ENCODE measurements at places on chromosomes 4 and X.

DNA sequence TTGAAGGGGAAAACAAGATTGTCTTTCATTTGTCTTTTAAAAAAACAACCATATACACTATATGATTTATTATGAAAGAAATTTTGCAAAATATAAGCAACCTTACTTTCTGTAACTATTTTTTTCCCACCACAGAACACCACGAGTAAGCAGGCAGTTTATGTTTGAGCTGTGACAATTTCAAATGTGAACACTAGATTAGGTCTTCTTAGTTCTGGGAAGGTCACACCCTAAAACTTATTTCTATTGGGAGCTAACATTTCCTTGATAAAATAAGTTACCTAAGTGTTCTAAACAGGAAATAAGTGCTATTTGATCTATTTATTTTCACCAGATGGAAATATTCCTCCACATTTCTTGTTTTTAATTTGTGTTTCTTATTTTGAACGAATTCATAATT, 50.6 kb downstream of the PCDH7 start:
- DNase-seq, result no peak

- no peak for DNase-seq
Measured at GRCh38 chrX:130097507-130098209, 12.6 kb downstream of the ELF4 start.

DNA sequence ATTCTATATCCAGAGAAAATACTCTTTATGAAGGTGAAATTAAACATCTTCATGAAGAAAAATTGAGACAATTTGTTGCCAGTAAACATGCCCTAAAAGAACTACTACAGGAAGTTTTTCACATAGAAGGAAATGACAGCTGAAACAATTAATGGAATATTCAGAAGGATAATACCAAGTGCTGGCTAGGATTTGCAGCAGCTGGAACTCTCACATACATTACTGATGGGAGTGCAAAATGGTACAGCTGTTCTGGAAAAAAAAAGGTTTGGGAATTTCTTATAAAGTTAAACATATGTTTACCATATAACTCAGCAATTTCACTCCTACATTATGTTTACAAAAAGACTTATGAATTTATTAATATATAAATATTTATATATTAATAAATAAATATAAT, 193.2 kb upstream of the FAT4 start:
- DNase-seq, result no peak

- peak; percentile 37 for DNase-seq
Measured at GRCh38 chr4:2859514-2859913, 15.9 kb downstream of the ADD1 start.

DNA sequence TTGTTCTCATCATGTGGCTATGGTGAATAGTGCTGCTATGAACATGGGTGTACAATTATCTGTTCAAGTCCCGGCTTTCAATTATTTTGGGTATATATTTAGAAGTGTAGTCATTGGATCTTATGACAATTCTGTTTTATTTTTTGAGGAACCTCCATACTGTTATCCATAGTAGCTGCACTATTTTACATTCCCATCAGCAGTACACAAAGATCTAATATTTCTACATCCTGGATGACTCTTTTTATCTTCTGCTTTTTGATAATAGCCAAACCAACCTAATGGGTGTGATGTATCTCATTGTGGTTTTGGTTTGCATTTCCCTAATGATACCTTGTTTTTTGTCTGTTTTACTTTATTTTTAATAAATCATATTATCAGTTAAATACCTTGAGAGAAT, 12.9 kb upstream of the IL13RA1 start:
- DNase-seq, result peak; percentile 46

DNA sequence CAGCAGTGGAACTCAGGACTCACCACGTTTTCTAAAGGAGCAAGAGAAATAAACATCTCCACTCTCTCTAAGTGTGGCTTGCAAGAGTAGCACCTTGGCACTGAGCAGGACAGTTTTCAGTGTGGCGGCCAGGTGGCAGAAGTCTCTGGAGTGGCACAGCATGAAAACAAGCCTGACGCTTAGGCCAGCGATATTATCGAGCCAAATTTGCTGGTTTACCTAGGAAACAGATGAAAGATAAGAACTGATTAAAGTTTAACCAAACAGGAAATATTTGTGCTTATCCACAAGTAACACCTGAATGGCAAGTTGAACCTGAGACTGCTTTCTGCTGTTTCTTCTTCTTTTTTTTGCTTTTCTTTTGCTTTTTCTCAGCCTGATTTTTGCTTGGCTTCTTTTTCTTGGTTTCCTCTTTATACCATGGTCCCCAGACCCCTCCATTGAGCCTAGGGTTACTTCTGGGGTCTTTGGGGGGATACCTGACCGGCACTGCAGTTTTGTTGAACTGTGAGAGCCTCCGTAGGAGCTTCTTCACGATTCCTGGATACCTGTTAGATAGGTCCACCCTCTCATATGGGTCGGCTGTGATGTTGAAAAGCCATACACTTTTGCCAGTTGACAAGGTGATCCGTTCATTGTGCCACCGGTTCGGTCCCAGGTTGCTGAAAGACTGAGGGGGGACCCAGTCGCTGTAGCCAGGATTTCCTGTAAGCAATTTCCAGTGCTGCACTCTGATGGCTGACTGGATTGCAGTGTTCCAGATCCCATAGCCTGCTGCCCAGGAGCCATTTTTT, 77.3 kb downstream of the ARSJ start:
- no peak for DNase-seq

DNA sequence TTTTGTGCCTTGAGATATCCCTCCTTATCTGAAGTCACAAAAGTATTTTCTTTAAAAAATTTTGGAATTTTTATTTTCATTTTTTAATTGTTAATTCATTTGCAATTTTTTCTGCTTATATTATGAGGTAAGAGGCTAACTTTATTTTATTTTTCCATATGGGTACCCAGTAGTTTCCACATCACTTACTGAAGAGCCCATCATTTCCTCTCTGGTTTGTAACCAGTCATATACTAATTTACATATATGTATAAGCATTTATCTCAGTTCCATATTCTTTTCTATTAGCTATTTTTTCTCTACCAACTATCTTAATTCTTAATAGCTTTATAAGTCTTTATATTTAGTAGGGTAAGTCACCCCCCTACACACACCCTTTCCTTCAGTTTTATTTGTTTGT, 27.0 kb downstream of the MGARP start:
- DNase-seq, result no peak

DNA sequence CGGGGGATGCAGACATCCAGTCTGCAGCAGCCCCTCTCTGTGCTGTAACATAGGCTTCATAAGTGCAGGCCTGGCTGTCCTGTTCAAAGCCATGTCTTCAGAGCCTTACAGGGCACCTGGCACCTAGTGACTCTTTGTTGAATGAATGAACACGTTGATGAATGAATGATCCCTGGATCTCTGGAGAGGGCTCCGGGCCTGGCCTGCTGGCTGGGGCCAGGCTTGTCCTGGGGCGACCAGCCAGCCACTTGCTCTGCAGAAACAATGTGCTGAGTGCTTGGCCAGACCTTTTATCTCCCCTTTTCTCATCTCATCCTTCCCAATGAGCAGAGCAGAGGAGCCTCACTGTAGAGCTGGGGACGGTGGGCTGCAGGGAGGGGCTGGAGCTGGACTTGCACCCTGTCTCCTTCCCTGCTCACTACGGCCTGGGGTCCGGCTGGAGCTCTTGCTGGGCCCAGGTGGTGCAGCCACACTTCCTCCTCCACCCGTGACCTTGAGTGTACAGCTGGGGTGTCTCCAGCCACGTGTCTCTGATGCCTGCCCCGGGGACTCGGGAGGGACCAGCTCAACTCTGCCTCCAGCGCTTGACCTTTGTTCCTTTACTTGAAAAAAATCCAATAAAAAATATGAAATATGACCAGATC, 77.9 kb downstream of the PSAPL1 start:
- no peak for DNase-seq

DNA sequence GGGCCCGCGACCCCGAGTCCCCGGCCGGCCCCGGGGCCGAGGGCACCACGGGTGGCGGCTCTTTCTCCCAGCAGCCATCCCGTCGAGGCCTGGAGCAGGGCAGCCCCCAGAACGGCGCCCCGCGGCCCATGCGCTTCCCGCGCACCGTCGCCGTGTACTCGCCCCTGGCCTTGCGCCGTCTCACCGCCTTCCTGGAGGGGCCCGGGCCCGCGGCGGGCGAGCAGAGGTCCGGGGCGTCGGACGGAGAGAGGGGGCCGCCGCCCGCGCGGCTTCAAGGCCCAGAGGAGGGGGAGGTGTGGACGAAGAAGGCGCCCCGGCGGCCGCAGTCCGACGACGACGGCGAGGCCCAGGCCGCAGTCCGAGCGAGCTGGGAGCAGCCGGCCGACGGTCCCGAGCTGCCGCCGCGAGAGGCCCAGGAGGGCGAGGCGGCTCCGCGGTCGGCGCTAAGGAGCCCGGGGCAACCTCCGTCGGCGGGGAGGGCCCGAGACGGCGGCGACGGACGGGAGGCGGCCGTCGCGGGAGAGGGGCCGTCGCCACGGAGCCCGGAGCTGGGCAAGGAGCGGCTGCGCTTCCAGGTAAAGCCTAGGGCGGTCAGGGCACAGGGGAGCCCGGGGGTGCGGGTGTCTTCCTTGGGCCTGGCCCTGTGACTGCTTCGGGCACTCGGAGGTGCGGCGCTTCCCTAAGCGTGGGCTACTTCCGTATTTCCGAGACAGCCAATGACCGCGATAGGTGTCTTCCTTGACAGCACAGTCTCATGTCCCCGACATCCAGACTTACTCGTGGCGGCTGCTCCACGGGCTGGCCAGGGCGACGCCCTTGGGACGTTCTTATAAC, 845 bp downstream of the ZAR1 start:
- no peak for DNase-seq

GRCh38 chrX:6386837-6387236, 148.1 kb downstream of the VCX3A start:
- no peak for DNase-seq

GRCh38 chr4:157358439-157358838, 137.9 kb downstream of the GRIA2 start:
- no peak for DNase-seq

DNA sequence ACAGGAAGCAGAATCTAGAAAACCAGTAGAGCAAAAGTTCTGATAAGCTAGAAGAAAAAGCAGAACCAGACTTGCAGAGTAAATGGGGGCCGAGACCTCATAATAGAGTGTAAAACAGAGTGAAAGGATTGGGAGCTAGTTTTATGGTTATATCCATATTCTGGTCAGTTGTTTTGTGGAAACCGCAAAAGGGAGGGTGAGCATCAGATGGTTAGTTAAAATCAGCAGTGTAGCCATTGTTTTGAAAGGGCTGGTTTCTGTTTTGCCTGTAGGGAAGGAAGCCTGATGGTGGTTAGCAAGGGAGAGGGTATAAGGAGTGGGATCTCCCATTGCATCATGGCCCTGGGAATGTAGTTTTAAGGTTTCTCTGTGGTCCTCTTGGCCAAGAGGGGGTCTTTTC, 17.2 kb upstream of the CCNI start:
- DNase-seq, result peak; percentile 40

DNA sequence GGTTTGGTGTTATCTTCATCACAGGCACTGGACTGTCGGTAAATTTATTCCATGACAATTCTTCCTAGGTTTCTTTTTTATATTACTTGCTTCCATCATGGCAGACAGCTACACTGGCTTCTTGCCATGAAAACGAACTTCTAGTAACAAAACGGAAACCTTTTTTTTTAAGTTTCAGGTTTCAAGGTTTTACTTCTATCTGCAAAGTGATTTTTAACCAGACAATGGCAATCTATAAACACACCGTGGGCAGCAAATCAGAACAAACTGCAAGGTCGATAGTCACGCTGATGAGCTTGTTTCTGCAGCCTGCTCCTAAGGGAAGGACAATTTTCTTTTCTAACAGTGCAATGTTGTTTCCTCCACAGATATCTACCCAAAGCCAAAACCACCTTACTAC, 29.9 kb downstream of the XG start:
- no peak for DNase-seq

- peak; percentile 87 for DNase-seq
Measured at GRCh38 chr4:40587826-40588225, 41.8 kb downstream of the RBM47 start.

GRCh38 chr4:152363086-152363485, 172.8 kb downstream of the FBXW7 start:
- peak; percentile 13 for DNase-seq

DNA sequence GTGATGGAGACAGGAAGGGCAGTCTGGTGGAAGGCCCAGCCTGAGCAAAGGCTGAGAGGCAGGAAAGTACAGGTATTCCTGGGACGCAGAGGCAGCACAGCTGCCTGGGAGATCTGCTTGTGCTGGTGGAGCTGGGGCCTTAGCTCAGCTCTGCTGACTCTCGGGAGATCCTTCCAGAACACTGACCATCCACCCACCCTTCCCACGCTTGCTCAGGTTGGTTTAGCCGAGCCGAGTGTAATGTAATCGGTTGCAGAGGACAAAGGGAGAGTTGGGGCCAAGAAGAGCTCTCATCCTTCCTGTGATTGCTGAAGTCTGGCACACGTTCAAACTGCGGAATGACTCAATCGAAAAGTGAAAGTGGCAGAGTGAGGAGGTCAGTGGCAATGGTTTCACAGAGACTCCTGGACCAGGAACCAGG, 43.1 kb upstream of the GPR78 start:
- DNase-seq, result peak; percentile 63

DNA sequence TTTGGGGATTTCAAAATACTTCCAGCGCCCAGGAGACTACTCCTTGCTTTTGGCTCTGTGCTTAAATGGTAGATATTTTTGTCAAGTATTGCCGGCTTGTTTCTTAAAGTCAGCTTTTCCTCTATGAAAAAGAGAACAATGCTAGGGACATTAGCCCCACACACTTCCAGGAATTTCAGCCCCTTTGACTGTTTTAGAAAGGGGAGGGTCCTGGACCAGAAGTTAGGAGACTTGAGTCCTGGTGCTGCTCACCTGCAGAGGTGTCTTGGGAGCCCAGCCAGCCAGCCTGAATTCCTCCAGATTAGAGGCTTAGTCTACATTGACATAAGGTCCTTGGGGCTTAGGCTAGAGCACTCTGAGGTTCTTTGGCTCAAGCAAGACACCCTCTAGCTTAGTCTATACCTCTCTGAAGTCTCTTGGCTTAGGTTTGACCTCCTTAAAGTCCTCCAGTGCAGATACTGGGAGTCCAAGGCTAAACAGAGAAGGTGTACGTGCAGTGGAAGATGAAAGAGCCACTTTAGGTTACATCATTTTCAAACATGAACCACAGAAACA, 1.6 kb upstream of the SETD7 start:
- DNase-seq, result no peak

- DNase-seq, result no peak
Measured at GRCh38 chr4:89942811-89943210, 48.2 kb downstream of the MMRN1 start.

GRCh38 chrX:21993265-21993664, 38.9 kb upstream of the PHEX start:
- peak; percentile 67 for DNase-seq

DNA sequence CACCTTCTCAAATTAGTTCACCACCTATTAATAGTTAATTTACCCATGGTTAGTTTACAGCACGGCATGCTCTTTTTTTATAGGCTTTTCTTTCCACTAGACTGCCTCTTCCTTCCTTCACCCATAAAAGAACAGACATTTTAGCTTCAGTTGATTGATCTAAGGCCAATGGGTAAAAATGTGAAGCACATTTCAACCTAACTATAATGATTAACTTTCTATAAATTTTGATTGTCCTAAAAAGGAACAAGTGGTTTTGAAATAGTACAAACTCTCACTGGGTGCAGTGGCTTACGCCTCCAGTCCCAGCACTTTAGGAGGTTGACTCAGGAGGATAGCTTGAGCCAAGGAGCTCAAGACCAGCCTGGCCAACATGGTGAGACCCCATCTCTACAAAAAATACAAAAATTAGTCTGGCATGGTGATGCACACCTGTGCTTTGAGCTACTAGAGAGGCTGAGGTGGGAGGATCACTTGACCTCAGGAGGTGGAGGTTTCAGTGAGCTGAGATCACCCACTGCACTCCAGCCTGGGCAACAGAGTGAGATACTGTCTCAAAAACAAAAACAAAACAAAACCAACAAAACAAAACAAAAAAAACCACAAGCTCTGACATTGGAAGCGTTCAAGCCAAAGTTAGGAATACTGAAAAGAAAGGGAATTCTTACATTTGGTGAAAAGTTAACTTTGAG, 89.9 kb upstream of the FAT1 start:
- DNase-seq, result no peak
